OCI-LY7 (cell line): ENCODE measurements at places on chromosomes 4 and X.

DNA sequence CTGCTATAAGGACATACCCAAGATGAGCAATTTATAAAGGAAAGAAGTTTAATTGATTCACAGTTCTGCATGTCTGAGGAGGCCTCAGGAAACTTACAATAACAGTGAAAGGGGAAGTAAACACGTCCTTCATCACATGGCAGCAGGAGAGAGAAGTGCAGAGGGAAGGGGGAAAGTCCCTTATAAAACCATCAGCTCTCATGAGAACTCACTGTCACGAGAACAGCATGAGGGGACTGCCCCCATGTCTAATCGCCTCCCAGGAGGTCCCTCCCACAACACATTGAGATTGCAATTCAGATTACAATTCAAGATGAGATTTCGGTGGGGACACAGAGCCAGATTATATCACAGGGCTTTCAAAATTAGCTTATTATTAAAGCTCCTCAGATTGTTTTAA, 209.5 kb upstream of the PPP3CA start:
- DNase-seq = no peak

- no peak for DNase-seq
These were observed 74.6 kb downstream of the OPHN1 start for GRCh38 chrX:68358679-68359078.

DNA sequence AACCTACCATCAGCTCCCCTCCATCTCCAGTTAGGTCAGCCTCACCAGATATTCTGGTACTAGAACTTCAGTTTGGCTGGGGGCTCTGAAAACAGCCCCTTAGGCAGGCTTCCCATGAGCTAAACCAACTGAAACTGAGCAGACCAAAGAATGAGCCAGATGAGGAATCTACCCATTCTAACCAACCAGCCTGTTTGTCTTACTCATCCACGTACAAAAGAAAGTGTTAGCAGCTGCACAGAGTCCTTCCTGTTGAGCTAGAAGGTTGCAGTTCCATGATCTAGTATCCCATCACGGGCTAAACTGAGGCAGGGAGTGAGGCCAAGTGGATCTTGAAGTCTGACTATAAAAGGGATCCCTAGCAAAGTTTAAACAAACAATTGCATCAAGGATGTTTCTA, 17.5 kb downstream of the MAGEA9B start:
- no peak for DNase-seq

GRCh38 chr4:73707918-73708577, 32.3 kb upstream of the CXCL8 start:
- no peak for DNase-seq

GRCh38 chr4:38728631-38729141, 54.1 kb downstream of the TLR10 start:
- DNase-seq = no peak
